NCI-H510A treated with DMSO at 0.1 percent for 48 hours (cell line): ENCODE measurements at places on chromosomes 11 and 22.
A peak's percentile ranks its signal among the peaks of the same experiment; 100 is the strongest.

GRCh38 chr11:1964348-1964747 lies 17.2 kb downstream of the MRPL23 start:
- no peak for DNase-seq

DNA sequence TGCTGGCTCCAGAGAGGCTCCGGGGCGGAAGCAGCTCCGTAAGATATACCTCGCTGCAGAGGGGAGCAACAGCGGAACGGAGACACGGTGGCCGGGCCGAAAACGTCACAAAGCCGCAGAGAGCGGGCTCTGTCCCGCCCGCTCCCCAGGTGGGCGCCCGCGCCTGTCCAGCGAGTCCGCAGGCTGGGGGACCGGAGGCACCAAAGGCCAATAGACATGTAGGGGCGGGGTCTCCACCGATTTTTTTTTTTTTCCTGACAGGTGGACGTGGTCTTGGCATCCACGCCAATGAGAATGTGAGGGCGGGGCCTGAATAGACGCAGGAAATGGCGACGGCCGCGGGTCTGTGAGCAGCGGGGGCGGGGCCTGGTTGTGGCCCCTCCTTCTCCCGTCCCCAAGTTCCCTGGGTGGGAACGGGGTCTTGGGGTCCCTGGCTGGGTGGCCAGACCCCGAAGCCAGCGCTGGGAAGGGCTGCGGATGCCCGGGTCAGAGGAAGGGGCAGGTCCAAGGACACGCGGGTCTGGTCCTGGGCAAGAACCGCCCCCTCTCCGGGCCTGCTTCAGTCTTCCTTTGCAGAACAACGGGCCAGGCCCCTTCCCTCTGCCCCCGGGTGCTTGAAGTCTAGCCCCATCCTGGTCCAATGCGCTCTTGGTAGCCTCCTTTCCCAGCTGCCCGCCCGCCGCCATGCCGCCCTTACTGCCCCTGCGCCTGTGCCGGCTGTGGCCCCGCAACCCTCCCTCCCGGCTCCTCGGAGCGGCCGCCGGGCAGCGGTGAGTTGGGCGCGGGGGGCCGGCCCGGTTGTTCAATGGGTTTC lies at the start of gene DNAJC4:
Gene DNAJC4 (plus strand): TSS at position 378 of the 814 bp plus-strand sequence. CDS start 307 bp downstream, at position 685.
- peak; percentile 95 for DNase-seq

DNA sequence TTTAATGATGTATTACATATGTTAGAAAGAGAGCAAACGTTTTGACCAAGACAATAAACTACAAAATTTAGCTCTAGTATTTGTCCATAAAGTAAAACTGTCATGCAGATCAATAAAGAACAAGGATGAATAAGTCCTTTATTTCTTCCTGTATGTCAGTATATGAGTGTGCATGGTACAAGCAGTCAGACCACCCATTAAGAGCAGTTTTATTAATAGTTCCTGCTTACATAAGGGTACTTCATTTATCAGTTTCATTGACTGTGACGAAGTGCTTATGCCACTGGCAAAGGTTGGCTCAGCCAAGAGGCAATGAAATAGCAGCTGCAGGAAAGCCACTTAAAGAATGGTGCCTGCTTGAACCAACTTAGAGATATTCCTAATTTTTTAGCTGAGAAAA lies 913.0 kb upstream of the CNTN5 start:
- DNase-seq: peak; percentile 88

GRCh38 chr11:47570651-47571356 lies 5.4 kb downstream of the PTPMT1 start:
- DNase-seq: no peak

- no peak for DNase-seq
Measured at GRCh38 chr11:70418130-70418529, 19.8 kb downstream of the CTTN start.

GRCh38 chr22:35903571-35904335 lies 124.9 kb downstream of the RBFOX2 start:
- no peak for DNase-seq

- no peak for DNase-seq
Measured at GRCh38 chr11:118436639-118437207, 431 bp downstream of the KMT2A start.

- DNase-seq: peak; percentile 96
Measured at GRCh38 chr22:30196141-30196879, 50.2 kb downstream of the LIF start.

DNA sequence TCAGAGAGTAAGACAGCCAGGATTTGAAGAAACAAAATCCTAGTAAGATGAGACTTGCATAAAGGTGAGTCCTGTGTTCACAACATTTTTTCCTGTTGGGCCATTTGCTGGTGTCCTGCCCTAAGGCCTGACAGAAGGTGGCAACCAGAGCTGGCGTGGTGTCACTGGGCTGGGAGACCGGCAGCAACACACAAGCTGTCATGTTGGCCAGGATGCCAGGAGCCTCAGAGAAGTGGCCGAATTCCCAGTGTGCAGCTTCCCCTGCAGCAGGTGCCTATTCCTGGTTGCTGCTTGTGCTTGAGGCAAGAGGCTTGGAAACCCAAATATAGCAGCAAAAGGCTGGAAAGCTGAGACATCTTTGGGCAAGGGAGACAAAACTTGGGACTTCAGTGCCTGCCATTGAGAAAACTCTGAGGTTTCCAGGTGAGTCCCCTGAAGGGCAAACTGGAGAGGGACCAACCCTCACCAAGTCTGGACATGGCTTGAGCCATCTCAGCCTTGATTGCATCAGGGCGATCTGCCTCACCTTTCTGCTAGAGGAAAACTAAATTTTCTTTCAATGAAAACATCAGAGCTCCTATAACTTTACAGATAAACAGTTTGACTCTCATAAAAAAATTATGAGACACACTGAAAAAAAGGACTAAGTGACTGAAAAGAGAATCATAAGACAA lies 25.9 kb downstream of the ALG12 start:
- DNase-seq: no peak

DNA sequence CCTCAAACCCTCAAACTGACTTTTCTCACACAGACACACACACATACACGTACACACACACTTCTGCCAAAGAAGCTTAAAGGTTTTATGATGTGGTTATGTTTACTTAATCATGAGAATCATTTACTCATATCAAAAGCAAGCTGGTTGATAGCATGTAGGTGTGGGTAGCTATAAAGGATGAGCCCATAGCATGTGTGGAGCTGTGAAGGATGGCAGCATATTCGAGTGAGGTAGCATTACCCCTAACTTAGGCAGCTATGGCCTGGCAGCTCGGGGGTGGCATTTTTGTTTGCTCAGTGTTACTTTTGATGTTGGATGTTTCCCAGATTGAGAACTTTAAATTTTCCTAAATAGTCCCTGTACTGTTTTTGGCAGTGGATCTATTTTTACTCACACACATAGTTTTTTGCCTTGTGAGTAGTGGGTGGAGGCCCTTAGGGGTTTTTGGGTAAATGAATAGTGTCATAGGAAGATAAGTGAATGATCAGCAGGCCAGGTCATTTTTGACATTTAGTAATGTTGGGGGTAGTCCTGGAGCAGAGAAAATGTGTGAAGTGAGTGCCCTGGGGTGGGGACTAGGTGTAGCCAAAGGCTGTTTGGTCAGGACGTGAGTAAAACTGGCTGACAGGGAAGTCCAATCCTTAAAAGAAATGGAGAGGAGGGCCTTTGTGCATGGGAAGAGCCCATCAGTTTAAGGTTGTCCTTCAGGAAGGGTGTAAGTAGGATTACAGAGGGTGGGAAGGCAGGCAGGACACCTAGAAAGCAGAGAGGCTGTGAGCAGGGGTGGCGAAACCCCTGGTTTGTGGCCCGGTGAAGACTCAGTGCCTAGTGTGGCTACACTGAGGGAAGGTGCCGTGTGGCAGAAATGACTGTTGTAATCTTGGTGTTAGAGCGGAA lies 7.1 kb downstream of the YWHAH start:
- DNase-seq: no peak

GRCh38 chr22:29065468-29066190 lies 4.0 kb upstream of the C22orf31 start:
- DNase-seq: no peak

DNA sequence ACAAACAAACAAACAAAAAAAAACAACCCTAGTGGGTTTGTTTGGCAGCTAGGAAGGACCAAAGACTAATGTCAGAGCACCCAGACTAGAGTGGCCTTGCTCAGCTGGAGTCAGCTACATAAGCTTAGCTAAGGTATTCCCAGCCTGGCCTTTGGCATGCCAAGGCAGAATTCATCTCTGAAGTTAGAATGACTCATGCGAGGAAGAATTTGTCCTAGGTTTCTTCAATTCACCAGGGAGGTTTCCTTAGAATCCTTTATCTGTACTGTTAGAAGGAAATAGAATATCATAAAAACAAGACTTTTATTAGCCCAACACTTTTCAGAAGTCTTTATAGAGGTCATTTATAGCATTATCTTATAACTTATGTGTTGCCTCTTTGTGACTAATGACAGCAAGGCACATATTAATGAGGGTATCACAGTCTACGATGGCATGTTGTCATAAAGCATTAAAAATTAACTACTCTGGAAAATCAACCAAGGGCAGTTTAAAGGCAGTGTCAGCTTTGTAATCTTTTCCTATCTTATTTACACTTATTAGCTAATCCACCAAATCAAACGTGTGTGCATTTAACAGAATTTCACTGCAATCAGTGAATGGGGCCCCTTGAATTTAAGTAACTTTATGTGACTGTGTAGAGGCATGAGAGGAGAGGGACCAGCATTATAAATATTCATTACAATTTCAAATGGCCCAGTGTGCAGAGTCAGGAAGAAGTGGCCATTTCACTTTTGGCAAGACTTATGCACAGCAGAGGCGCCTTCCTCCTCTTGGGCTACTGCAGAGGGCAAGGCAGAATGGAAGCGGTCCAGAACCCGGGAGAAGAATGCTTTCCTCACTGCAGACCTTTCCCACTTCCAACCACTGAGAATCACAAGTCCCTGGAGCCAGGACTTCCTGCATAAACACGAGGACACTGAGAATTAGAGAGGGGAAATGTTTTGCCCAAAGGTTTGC lies 36.3 kb downstream of the SLC5A1 start:
- DNase-seq: no peak

GRCh38 chr11:116513894-116514293 lies 258.9 kb downstream of the BUD13 start:
- no peak for DNase-seq

GRCh38 chr11:8026982-8027381 lies 39.8 kb downstream of the EIF3F start:
- DNase-seq: no peak

DNA sequence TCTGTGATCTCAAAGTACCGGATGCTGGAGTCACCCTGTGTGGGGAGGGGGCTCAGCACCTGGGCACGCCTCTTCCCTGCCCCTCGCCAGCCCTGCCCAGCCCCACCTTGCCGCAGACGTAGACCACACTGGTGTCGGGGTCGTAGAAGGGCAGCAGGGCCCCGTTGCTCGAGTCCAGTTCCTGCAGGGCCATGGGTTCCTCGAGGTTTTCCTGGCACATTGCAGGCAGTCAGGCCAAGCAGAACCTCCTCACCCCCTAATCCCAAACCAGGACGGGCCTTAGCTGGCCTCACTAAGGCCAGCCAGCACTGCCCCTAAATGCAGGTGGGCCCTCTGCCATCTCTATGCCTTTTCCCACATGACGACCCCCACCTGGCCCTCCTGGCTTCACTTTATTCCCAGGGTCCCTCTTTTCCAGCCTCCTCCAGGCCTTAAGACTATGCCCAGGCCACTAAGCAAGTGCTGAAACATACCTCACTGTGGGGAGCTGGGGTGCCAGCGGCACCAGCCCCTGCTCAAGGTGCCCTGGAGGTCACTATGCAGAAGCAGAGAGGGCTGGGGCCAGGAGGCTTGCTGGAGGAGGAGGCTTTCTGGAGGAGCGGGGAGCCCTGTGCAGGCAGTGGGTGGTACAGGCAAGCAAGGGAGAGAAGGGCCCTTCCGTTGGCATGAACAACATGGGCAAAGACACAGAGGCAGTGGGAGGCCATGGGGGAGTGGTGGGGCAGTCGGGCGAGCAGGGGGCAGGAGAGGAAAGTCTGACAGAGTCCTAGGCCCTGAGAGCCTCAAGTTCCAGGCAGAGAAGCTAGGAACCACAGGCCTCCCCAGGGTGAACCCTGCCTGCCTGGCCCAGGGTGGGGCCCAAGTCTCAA lies 2.8 kb downstream of the CORO1B start:
- no peak for DNase-seq

- no peak for DNase-seq
Measured at GRCh38 chr22:40193429-40194421, 16.0 kb downstream of the TNRC6B start.

- no peak for DNase-seq
Measured at GRCh38 chr11:123616505-123617198, 37.8 kb downstream of the SCN3B start.

DNA sequence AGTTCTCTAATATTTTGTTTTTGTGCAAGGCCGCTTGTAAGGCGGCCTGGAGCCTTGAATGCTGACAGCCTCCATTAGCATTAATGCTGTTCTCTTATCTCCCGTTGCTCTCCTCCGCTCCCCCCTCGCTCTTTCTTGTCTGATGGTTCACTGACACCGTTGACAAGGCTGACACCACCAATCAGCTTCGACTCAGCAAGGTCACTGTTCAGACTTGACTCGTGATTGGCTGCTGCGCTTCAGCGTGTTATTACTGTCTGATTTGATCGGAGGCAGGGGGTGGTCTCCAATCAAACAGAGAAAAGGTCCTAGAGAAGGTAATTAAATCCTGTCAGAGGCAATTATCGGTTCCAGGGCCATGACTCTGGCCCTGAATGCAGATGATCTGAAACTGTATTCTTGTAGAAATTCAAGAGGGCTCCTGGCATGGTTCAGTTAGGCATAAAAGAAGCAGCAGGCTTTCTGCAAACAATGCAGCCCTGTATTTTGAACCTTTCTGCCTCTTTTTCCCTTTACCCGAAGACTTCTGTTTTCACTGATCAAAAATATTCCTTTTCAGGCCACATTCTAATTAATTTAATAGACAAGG lies 49.3 kb upstream of the MPPED2 start:
- DNase-seq: no peak

DNA sequence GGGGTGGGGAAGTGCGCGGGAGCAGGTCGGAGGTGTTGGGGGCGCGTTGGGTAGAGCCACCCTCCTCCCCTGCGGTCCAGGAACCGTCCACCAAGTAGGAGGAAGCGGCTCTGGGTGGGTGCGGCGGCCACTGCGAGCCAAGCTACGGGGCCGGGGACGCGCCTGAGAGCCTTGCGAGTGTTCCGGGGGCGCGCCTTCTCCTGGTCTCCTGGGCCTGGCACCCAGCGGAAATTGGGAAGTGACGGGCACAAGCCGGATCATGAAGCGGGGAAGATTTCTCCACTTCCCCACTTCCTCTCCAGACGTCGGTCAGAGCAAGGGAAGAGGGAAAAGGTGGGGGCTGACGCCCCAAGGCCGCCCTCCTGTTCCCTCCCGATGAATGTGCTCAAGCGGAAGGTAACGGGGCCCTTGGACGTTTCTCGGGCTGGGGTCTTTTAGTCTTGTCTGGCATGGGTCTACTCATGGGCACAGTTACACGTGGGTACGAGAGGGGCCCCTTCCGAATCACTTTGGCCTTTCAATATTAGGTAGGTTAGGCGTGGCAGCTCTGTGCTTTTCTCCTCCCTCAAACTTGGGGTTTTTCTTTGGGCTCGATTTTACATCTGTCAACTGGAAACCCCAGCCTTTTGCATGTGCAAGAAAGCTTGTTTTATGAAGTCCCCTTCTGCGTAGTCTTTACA lies 865 bp downstream of the RBM14 start:
- no peak for DNase-seq

- DNase-seq: no peak
Measured at GRCh38 chr11:4098026-4098621, 3.5 kb downstream of the RRM1 start.

GRCh38 chr11:116879800-116880625 lies 42.6 kb upstream of the APOA1 start:
- DNase-seq: peak; percentile 68
